ENCODE measurements at places on chromosomes 3 and 15.

DNA sequence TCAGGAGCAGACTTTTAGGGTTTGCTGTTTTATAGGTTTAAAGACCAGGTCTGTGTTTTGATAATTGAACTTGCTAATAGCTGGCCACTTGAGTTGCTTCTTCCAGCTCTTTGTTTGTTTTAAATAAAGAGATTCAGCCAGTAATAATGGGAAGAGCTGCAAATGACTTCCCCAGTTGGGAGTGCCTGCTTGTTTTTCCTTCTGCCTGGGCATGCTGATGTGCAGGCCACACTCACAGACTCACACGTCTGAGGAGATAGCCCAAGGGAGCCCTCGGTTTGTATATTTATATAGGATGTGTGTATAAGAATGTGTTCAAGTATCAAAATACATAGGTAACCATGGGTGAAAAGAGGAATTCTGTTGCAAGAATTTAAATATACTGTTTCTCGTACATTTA is 78.2 kb upstream of the BOC start:
- no peak for DNase-seq

DNA sequence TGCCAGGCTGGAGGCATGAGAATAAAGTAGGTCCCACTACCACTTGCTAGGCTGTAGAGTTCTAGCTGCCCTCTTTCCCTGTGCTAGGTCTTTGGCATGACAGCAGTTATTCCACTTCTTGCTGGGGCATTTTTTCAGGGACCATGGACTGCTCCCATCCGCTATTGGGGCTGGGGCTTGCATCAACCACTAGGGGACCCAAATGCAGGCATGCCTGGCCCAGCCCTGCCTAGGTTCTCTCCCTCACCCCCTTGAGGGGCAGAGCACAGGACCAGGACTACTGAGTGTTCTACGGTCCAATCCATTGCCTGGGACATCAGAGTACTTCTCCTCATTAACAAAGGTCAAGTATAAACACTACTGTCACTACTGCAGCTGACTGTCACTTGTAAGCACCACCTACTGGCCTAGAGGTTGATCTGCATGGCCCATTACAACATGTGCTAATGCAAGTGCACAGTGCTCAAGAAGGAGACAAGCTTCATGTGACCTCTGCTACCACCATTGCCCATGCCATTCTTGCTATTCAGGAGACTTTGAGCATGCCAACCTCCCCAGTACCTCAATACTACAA is 270.5 kb downstream of the MBNL1 start:
- DNase-seq: no peak

DNA sequence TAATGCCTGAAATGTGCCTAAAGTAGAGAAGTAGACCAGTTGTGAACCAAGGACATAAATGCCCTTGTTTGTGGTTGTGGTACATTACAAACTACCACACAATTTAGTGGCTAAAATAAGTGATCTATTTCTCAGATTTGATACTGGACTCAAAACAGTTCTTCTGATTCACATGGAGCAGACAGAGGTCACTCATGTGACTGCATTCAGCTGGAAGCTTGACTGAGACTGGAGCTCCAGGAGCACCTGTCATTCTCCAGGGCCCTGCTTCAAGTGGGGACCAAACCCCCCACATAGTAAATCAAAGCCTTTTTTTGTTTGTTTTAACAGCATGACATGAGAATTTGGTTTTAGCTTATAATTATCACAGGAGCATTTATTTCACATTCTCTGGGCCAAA is 301.2 kb downstream of the OXSM start:
- DNase-seq: no peak

DNA sequence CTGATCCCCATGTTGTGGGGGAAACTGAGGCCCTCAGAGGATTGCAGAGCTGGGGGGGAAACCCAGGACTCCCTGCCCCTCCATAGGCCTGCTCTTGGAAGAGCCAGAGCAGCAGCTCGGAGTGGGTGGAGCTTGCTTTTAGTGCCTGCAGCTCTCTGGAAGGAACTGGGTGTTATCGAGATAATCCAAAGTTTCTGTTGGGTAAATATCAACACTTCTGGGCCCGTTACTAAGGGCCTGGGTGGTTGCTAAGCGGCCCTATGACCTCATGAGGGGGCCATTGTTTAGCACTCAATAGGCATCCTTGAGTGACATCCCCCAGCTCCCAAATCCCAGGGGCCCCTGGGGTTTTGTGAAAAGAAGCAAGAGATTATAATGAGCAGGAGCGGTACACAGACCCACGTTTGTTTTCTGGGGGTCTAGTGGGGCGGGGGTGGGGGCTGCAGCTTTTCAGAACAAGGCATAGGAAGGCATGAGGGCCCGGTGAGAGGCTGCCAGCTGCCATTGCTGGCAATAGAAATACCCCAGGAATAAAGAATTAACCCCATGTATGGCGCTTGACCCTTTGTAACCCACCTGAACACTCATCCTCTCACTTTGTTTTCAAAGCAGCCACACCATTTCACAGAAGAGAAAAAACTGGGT is 48.3 kb upstream of the ATP2B2 start:
- DNase-seq: no peak

GRCh38 chr15:58731756-58732535 is 17.6 kb downstream of the ADAM10 start:
- no peak for DNase-seq

- no peak for DNase-seq
Observed at GRCh38 chr15:92693691-92694331, 38.2 kb upstream of the FAM174B start.

DNA sequence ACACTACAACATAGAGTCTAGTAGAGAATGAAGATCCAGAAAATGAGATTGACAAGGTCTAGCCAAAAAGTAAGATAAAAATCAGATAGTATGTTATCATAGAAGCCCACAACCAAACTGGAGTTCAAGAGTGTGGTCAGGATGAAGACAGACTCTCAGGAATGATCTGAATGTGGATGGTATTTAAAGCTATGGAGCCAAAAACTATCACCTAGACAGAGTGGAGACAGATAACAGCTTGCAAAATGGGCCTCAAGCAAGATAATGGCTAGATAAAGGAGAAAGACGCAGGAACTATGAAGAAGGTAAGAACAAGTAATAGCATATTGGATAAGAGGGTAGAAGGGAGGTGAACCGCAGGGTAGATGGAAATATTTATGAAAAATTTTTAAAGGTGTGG is 35.4 kb downstream of the ZMAT3 start:
- no peak for DNase-seq

DNA sequence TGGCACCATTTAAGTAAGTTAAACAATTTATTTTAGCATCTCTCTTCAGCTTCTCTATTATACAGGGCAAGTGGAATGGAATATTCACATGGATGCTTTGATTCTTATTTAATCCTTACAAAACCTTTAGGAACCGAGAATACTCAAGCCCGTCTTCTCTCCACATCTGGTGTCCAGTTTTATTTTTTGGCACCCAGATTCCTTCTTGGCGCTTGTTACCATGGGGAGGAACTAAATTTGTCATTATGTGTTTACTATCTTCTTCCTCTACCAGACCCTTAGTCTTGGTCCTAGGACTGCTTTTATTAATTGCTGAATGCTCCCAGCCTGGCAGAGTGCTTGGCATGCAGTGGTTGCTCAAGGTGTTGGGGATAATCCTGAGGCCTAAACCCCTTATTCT is 138.8 kb downstream of the CACNA2D3 start:
- no peak for DNase-seq

DNA sequence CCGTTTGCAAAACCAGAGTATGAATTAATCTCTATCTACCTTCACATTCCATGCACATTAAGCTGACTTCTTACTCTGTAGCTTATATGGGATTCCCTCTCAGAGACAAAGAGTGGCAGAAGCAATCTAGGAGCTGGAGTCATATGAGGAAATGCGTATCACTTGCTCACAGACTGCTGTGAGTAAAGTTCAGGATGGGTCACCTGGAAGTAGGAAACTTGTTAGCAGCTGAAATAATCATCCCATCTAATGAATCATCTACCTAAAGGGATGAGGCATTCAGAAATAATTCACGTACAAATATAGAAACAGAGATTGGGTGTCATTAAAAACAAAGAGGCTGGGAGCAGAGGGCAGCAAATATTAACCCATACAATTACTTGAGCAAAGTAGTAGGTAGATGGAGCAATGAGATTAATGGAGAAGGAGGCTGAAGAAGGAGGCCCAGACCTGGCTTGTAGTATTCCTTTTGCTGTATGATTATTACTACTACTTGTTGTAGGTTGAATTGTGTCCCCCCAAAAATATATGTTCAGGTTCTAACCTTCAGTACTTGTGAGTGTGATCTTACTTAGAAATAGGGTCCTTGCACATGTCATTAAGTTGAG is 866.3 kb downstream of the ROBO2 start:
- DNase-seq: no peak

GRCh38 chr3:58013099-58013498 is 4.9 kb downstream of the FLNB start:
- DNase-seq: no peak

Measured in liver (tissue), 10 donors.